A549 treated with RU486 at 1 μM for 4 hours (cell line): ENCODE measurements at places on chromosomes 12 and 14. TPM values are rescaled to one million over a fixed set of nuclear protein-coding genes. Genes with fewer than 3 reads are reported as not detected.

KIF5A gene
- 0.14 to 0.27 TPM (median 0.24 TPM) in 5 replicates for total RNA-seq

PMEL gene
- 0.75 to 1.4 TPM (median 0.87 TPM) in 5 replicates for total RNA-seq

WSCD2 gene
- total RNA-seq, result not detected in 5 replicates

SLCO1B1 gene
- 0.22 to 0.70 TPM (median 0.42 TPM) in 5 replicates for total RNA-seq

KLRB1 gene
- total RNA-seq, result not detected in 5 replicates
